CD4-positive, alpha-beta T cell (primary cell): ENCODE measurements at places on chromosomes 7 and 10.

GRCh38 chr10:124149189-124150042, 56.0 kb upstream of the CHST15 start:
- H3K27ac ChIP-seq: no peak overlapping the region
- H3K27me3 ChIP-seq: no peaks in the 10 kb centered on the region
- H3K4me1 ChIP-seq: peaks cover 22% of the 10 kb centered on the region

DNA sequence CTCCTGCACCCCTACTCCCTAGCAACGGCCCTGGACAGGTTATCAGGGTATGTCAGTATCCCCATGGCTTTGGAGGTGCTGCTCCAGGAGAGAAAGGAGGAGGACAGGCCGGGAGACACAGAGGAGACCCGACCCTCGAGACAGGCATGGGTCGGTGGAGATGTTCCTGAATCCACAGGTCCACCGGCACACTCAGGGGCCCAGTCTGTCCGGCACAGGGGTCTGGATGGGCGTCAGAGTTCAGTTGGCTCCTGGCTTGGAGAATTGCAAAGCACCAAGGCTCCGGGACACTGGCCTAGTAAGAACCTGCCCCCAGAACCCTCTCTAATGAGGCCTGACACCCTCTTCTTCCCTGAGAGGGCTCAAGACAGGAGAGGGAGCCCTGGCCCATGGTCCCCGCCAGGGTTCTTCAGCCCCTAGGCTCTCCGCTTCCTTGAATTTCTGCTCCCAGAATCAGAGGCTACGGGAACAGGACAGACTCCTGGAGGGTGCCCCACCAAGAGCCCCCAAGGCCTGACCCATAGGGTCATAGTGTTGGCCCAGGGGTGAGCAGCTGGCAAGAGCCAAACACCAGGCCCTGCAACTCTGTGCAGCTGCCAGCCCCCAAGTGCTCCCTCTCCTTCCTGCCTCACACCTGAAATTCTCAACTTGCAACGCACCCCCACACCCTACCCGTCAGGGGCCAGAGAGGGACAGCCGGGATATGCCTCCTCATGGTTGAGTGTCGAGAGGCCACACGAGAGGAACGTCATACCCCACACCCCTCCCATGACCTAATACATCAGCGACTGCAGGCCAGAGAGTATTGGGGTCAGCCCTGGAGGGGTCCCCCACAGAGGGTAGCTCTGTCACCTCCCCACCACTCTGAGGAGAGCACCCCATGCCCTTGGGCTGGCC, 5.5 kb upstream of the IRF5 start:
- H3K4me3 ChIP-seq: no peak overlapping the region
- peaks cover 27% of the 10 kb centered on the region for H3K4me1 ChIP-seq
- DNase-seq: no peak
- no peak overlapping the region for H3K27ac ChIP-seq
- H3K36me3 ChIP-seq: no peaks in the 10 kb centered on the region

GRCh38 chr7:11450281-11450680, 381.7 kb downstream of the THSD7A start:
- H3K4me1 ChIP-seq: no peaks in the 10 kb centered on the region
- no peak for DNase-seq
- H3K4me3 ChIP-seq: no peak overlapping the region

DNA sequence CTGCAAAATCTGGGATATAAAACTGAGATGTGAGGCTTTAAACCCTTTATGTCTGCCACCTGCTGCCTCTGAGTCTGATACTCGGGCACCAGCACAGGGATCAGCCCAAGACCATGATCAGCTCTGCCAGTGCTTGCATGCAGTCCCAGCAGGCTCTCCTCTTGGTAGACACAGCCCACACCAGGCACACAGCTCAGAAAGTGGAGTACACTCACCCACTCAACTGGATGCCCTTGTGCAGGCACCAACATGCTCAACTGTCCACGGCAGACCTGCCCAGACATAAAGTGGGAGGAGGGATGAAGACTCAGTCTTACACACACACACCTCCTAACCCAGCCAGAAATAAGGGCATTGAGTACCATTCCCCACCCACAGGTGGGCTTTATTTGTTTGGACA, 18.2 kb upstream of the MYH16 start:
- no peak overlapping the region for H3K4me3 ChIP-seq
- H3K4me1 ChIP-seq: no peaks in the 10 kb centered on the region
- no peak for DNase-seq
- H3K36me3 ChIP-seq: no peaks in the 10 kb centered on the region

DNA sequence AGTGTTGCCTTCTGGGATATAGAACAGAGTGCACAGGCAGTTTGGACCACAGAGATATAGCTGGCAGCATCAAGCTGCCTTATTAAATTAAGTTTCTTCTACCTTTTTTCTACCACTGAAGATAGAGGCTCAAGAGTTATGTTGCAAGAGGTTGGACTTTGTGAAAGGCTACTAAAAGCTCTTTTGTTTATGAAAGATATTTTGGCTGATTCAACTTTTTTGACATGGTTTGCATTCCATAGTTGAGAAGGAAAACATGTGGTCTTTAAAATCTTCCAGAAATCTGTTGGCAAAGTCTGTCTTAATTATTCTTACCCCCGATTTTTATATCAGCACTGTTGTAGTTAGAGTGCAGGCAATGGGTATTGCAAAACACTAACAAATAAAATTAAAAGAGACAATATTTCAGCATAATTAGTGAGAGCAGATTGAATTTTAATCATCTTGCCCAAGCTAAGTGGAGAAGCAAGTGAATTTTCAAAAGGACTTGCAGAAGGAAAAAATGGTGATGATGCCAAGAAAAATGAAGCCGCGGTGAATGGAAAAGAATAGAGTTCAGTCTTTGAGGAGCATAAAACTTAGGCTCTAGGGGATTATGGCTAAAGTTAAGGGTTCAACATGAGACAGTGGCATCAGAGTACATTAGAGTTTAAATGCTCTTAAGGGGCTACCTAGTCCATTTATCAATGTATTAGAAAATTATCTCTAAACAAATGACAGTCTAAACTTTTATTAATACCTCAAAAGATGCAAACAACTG, 450.9 kb upstream of the CNTNAP2 start:
- no peaks in the 10 kb centered on the region for H3K27me3 ChIP-seq
- no peaks in the 10 kb centered on the region for H3K36me3 ChIP-seq
- no peaks in the 10 kb centered on the region for H3K4me1 ChIP-seq

GRCh38 chr10:101256387-101256786, 27.1 kb upstream of the LBX1 start:
- H3K27me3 ChIP-seq: peaks cover 19% of the 10 kb centered on the region
- no peak overlapping the region for H3K27ac ChIP-seq
- no peaks in the 10 kb centered on the region for H3K4me1 ChIP-seq
- H3K36me3 ChIP-seq: no peaks in the 10 kb centered on the region

- H3K36me3 ChIP-seq: no peaks in the 10 kb centered on the region
- H3K27me3 ChIP-seq: no peaks in the 10 kb centered on the region
- no peak for DNase-seq
- H3K4me1 ChIP-seq: no peaks in the 10 kb centered on the region
- H3K27ac ChIP-seq: no peak overlapping the region
- H3K4me3 ChIP-seq: no peak overlapping the region
These were observed 178.7 kb downstream of the AHR start for GRCh38 chr7:17477182-17477581.

DNA sequence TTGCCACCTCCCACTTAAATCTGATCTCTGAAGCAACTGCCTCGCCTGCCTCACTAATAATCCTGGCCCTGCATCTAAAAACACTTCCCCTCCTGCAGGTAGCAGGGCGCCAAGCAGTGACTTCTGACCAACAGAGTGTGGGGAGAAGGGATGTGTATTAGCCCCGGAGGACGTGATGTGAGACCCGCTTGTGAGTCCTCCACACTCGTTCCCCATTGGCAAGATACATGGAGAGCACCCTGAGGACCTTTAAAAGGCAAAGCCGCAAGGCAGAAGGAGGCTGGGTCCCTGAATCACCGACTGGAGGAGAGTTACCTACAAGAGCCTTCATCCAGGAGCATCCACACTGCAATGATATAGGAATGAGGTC, 6.1 kb upstream of the PILRA start:
- DNase-seq: no peak
- no peak overlapping the region for H3K27ac ChIP-seq
- no peak overlapping the region for H3K4me3 ChIP-seq
- no peaks in the 10 kb centered on the region for H3K27me3 ChIP-seq
- H3K4me1 ChIP-seq: peaks cover 24% of the 10 kb centered on the region
